Smooth muscle cell of the pulmonary artery (primary cell): ENCODE measurements at places on chromosomes 2 and 18. TPM values are rescaled to one million over a fixed set of nuclear protein-coding genes. Genes with fewer than 3 reads are reported as not detected.

Gene ERFE
- 0.56 and 4.8 TPM in 2 replicates for total RNA-seq

Gene KLHL14
- not detected in 2 replicates for total RNA-seq

Gene MAP3K19
- total RNA-seq: not detected in 2 replicates

Gene CFC1
- not detected in 2 replicates for total RNA-seq

Gene NCKAP5
- total RNA-seq: 0.76 and 5.7 TPM in 2 replicates

Gene ATP9B
- 28.9 and 31.6 TPM in 2 replicates for total RNA-seq
